Fibroblast of skin of right quadriceps (primary cell): ENCODE measurements at places on chromosomes 2 and 18.
A peak's percentile ranks its signal among the peaks of the same experiment; 100 is the strongest.

DNA sequence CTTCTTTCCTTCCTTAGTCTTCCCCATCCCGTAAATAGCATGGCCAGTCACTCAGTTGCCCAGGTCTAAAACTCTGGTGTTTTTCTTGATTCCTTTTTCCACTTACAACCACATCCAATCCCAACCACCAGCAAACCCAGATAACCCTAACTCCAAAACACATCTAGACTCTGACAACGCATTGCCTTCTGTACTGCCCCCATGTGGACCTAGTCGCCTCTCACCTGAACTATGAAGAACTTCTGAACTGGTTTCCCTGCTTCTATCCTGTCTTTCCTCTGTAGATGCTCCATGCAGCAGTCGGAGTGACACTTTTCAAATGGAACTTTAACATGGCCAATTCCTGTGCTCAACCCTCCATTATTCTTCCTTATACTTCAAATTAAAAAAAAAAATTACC, 26.5 kb downstream of the ST6GAL2 start:
- DNase-seq = no peak

GRCh38 chr2:161990741-161991140, 83.3 kb downstream of the DPP4 start:
- peak; percentile 90 for DNase-seq

DNA sequence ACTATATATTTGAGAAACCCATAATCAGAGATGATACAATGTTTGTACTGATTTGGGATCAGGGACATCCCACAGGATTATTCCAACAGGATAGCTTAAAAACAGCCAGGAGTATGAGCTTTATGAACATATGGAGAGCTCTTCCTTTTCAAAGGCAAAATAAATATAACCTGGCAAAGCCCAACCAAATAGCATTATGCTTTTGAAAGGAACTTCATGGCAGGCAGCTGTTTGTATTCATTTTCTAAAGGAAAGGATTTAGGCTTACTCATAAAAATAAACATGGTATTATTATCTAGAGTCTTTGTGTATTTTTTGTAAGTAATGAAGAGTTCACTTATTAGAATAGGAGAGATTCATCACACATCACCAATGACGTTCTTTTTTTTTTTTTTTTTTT, 44.4 kb downstream of the CCDC195 start:
- no peak for DNase-seq

DNA sequence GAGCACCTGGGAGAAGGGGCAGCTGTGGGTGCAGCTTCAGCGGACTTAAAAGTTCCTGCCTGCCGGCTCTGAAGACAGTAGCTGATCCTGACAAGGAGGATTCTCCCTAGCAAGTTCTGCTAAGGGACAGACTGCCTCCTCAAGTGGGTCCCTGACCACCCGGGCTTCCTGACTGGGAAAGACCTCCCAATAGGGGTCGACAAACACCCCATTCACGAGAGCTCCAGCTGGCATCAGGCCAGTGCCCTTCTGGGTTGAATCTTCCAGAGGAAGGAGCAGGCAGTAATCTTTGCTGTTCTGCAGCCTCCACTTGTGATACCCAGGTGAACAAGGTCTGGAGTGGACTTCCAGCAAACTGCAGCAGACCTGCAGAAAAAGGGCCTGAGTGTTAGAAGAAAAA, 632.9 kb downstream of the CCDC85A start:
- no peak for DNase-seq

GRCh38 chr2:166539340-166540162, 45.5 kb upstream of the SCN7A start:
- peak; percentile 64 for DNase-seq

DNA sequence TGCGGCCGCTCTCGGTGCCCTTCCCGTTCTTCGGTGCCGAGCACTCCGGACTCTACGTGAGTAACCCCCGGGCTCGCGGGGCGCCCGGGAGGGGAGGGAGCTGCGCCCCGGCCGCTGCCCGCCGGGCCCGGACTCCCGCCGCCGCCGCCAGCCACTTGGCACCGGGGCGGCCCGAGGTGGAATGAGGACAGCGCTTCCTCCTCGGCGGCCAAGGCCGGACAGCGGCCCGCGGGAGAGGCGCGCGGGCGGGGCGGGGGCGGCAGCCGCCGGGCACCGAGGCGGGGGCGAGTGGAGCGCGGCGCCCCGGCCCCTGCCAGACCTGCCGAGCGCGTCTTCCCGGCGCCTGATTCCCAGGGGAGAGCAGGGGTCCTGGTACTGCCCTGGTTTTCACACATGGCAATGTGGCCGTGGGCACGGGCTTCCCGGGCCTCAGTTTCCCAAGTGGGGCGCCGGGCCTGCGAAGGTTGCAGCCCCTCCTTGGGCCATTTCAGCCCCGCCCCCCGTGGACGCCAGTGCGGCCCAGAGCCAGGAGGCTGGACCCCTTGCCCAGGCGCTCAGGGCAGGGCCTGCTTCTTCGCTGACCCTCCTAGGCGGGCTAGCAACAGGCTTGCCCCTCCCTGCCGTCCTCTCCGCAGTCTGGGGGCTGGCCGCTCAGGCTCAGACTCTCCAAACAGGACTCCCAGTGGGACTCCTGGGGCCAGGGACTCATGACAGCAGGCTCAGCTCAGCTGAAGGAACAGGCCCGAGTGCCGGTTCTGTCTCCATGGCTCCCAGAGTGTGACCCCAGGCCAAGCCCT, 775 bp downstream of the SNED1 start:
- no peak for DNase-seq
